Vagina (tissue), 2 donors: ENCODE measurements at places on chromosomes 4 and X. TPM values are rescaled to one million over a fixed set of nuclear protein-coding genes. Genes with fewer than 3 reads are reported as not detected.

GCNA gene
- 9.1 TPM for total RNA-seq

GRCh38 chrX:148715361-148715760 lies 214.9 kb downstream of the AFF2 start:
- no peak overlapping the region for H3K4me3 ChIP-seq
- DNase-seq: no peak
- H3K4me1 ChIP-seq: no peaks in the 10 kb centered on the region
- no peaks in the 10 kb centered on the region for H3K27me3 ChIP-seq
- no peaks in the 10 kb centered on the region for H3K36me3 ChIP-seq

GPR173 gene
- 2.2 TPM for total RNA-seq

TKTL1 gene
- total RNA-seq: not detected

DMRTC1B gene
- not detected for total RNA-seq

DNA sequence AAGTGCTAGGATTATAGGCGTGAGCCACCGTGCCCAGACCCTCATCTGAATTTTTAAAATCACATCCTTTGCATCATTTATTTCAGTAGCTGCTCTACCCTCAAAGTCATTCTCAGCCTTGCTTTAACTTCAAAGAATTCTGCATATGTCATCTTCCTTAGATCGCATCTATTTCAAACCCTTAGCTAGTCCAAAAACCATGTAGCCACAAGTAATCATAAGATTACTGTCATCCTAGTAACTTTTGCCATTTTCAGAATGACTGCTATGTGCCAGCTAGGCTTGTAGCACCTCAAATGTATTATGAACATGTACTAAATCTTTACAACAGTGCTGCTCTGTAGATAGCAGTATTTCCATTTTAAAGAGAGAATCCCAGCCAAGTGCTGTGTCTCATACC lies 45.5 kb upstream of the KLF3 start:
- H3K4me1 ChIP-seq: peaks cover 38% of the 10 kb centered on the region
- H3K4me3 ChIP-seq: no peak overlapping the region
- H3K36me3 ChIP-seq: no peaks in the 10 kb centered on the region
- no peak for DNase-seq
- H3K27me3 ChIP-seq: no peaks in the 10 kb centered on the region

DDIT4L gene
- total RNA-seq: 5.4 TPM

- H3K4me1 ChIP-seq: no peaks in the 10 kb centered on the region
- no peaks in the 10 kb centered on the region for H3K27me3 ChIP-seq
- H3K4me3 ChIP-seq: no peak overlapping the region
- no peaks in the 10 kb centered on the region for H3K36me3 ChIP-seq
Observed at GRCh38 chr4:16670727-16671126, 227.7 kb downstream of the LDB2 start.

- no peak overlapping the region for H3K27ac ChIP-seq
- DNase-seq: no peak
- no peaks in the 10 kb centered on the region for H3K27me3 ChIP-seq
- H3K36me3 ChIP-seq: no peaks in the 10 kb centered on the region
Observed at GRCh38 chr4:113433536-113434246, 327.8 kb downstream of the CAMK2D start.
